ENCODE measurements at places on chromosomes 4 and X. TPM values are rescaled to one million over a fixed set of nuclear protein-coding genes. Genes with fewer than 3 reads are reported as not detected.

Gene ATP10D
- 35.8 TPM for total RNA-seq

GRCh38 chr4:12409507-12410190, 981.0 kb upstream of the HS3ST1 start:
- DNase-seq, result no peak

GRCh38 chr4:70508801-70509200, 9.6 kb upstream of the AMTN start:
- DNase-seq, result no peak

- DNase-seq, result no peak
Observed at GRCh38 chr4:18869166-18869565, 847.6 kb upstream of the LCORL start.

- DNase-seq, result peak; percentile 42
Observed at GRCh38 chr4:122921971-122922876, at the start of gene NUDT6. TSS of gene NUDT6 (minus strand) at chr4:122922597. CDS start at chr4:122922572, 25 bp downstream.

DNA sequence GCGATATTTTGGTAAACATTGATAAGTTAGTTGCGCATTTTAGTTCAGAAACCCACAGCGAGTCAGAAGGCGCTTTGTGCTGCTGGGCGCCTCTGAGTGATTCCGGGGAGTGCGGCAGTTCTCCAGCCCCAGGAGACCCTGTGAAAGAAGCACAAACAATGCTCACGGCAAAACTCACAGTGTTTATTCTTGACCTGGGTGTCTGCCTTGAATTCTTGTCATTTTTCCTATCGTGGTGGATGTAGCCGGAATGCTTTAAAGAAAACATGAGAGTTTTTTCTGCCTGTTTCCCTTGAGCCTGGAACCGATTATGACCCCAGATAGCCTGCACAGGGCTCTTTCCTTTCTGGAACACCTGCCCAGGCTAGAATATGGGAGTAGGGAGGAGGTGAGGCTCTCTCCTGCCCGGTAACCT, 6.7 kb downstream of the TBL1X start:
- DNase-seq, result no peak

DNA sequence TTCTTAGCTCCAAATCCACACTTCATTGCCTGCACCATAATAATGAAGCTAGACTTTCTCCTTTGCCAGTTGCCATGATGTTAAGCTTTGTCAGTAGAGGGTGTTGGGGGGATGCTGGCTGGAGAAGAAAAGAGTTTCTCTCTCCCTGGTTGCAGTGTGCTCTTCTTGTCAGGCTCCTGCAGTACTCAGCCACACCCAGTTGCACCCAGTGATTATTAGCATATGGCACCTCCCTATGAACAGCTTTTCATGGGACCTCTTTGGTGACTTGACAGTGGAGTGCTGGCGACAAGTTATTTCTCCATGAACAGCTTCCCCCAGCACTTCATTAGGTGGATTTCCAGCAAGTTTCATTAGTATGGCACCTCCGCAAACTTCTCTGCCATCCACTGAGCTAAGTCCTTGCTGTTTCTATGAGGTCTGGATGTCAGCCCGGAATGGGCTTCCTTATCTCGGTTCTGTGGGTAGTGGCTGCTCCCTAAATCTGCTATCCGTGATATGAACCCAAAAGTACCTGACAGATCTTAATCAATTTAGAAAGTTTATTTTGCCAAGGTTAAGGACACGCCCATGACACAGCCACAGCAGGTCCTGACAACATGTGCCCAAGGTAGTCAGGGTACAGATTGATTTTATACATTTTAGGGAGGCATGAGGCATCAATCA, 18.8 kb upstream of the OTUD4 start:
- DNase-seq, result no peak

- no peak for DNase-seq
Observed at GRCh38 chr4:162705130-162705803, 461.4 kb downstream of the NAF1 start.

GRCh38 chrX:82451725-82452124, 1056.4 kb upstream of the POU3F4 start:
- no peak for DNase-seq

DNA sequence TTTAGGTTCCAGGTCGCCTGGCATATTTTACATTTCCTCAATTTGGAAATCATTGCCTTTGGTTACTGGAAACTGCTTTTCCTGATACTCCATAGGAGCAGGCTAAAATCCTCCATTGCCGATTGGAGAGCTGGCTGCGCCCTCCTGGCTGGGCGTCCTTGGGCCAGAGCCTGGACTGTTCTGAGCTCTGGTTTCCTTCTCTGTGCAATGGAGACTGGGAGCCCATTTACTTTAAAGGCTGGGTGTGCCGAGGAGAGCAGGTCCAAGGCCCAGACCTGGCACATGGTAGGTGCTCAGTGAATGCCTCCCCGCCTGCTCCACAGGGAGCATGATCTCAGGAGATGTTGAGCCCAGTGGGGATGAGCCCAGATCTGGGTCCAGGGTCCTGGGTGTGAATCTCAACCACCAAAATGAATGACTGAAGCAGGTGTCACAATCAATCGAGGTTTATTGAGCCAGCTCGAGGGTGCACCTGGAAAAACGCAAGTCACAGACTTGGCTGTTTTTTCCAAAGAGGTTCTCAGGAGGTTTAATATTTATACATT, 50.0 kb downstream of the EVC start:
- DNase-seq, result no peak

Gene WDR17
- 9.4 TPM for total RNA-seq

Gene ZNF711
- total RNA-seq, result 2.6 TPM

- no peak for DNase-seq
Observed at GRCh38 chrX:153688911-153689590, 1.3 kb downstream of the SLC6A8 start.

Gene PDE6B
- total RNA-seq, result 8.6 TPM

Gene SPIN3
- total RNA-seq, result 12.5 TPM

GRCh38 chrX:9195199-9195880, 161.4 kb upstream of the FAM9B start:
- no peak for DNase-seq

Gene TREX2
- total RNA-seq, result 0.63 TPM

Gene ADAD1
- total RNA-seq, result not detected

Gene SASH3
- 13.6 TPM for total RNA-seq

- DNase-seq, result no peak
Observed at GRCh38 chr4:9924750-9925149, 96.5 kb downstream of the SLC2A9 start.

DNA sequence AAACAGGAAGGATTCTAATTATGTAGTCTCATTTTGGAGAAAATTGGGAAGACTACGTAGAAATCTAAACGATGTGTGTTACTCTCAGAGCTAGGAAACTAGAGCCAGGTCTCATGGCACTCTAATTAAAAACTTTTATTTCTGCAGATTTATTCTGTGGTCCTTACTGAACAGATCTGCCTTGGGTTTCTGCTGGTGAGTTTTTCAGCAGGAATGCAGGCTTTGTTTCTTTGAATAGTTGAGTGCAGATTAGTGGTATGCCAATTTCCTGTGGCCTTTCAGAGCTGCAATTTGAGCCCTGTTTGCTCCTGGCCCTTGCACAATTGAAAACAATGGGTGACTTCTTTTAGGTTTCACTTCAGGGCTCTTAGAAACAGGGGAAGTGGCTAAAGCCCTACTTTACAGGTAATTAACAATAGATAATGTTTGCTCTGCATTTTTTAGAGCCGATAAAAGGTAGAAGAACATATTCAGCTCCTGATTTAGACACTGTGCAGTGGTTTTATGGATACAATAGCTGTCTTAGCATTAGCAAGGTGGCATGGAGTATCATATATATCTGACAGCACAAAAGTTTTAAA, 21.8 kb downstream of the SPRY1 start:
- no peak for DNase-seq

- DNase-seq, result no peak
Observed at GRCh38 chr4:37705571-37705970, 19.4 kb upstream of the RELL1 start.

- no peak for DNase-seq
Observed at GRCh38 chr4:28385801-28386200, 1525.2 kb downstream of the STIM2 start.

DNA sequence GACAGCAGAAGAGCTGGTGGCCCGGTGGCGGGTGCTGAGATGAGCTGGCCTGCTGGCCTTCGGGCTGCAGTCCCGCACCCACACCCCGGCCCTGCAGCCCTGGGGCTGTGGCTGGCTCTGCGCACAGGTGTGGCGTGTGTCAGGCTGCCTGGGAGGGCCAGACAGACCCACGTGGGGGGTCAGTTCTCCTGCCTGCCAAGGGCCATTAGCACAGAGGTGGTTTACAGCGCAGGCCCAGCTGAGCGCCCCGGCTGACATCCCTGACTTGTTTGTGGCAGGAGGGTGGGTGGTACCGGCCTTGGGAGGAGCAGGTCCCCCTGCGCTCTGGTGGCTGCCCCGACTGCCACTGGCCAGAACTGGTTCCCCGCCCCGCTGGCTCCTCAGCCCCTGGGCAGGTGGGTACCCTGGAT, 9.4 kb upstream of the HGFAC start:
- DNase-seq, result no peak

- DNase-seq, result no peak
Observed at GRCh38 chr4:73518340-73518739, 36.8 kb downstream of the AFM start.

Gene OTC
- 4.1 TPM for total RNA-seq

Gene FAM50A
- total RNA-seq, result 71.3 TPM

Gene CSN1S1
- total RNA-seq, result not detected

- no peak for DNase-seq
Observed at GRCh38 chrX:21905953-21906352, 34.6 kb upstream of the SMS start.

GRCh38 chrX:148271263-148271662, 229.2 kb upstream of the AFF2 start:
- DNase-seq, result no peak

GRCh38 chr4:98919996-98920395, 8.9 kb downstream of the EIF4E start:
- DNase-seq, result no peak
